ENCODE measurements at places on chromosomes 3 and 15. TPM values are rescaled to one million over a fixed set of nuclear protein-coding genes. Genes with fewer than 3 reads are reported as not detected.

PATL2 gene
- total RNA-seq = 2.1 TPM

ITIH1 gene
- total RNA-seq = 0.34 TPM

ECE2 gene
- not detected for total RNA-seq

CCDC39 gene
- 1.5 TPM for total RNA-seq

TGM5 gene
- not detected for total RNA-seq

EPB42 gene
- 2.4 TPM for total RNA-seq
